ENCODE measurements at places on chromosomes 2 and 18.
A peak's percentile ranks its signal among the peaks of the same experiment; 100 is the strongest.

- DNase-seq: no peak
Observed at GRCh38 chr2:54284826-54285225, 28.8 kb upstream of the TSPYL6 start.

DNA sequence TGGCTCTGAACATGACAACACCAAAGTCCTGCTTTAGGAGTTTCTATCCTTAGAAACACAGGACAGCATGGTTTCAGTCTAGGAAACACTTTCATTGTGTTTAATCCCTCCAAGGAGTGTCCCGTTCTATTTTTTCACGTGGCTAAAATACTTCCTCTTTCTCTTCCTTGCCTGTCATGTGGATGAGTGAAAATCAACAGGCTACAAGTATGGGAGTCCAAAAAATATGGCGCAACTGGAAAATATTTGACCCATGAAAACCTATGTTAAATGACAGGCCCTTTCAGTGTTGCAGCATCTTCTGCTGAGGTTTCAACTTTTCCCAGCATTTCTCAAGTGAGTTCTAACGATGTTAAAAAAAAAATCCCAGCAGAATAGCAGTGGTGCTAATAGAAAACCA, 146.3 kb downstream of the LAMA3 start:
- DNase-seq: no peak

DNA sequence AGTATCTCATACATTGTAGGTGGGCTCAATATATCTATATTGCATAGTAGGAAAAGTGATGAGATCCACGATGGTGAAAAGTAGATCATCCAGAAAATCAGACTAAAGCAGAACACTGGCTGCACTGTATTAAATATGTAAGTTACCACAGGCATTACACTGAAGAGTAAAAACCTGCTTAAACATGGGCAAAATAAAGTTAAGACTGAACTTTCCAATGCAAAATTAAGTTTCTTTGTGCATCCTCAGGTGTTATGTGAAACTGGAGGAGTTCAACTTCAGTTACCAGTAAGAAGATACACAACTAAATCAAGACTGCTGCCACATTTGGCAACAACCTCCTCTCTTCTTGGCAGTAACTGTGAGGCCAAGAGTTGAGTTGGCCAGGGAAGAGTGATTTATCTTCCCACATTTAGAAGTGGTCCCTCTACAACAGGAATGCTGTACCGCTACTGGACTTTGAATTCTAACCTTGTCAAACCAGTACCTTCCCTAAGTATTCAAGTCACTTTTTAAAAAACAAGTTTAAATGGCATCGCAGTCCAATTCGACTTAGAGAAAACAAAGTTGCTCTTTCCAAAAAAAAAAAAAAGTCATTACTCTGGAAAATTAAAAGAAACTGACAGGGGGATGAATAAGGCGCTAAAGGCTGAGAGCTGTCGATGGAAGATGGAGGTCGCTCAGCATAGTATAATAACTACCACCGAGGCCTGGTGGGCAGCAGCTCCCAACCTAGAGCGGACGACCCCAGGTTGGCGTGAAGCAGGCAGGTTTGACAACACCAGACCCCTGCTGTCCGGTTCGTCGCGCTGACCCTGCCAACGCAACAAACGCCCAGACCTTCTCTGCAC, 1.1 kb downstream of the MAP4K3 start:
- peak; percentile 41 for DNase-seq

GRCh38 chr2:239392688-239393387, 8.0 kb downstream of the HDAC4 start:
- no peak for DNase-seq

- DNase-seq: no peak
Observed at GRCh38 chr18:70373042-70373519, 84.2 kb downstream of the SOCS6 start.

- DNase-seq: no peak
Observed at GRCh38 chr2:12787891-12788801, 71.4 kb downstream of the TRIB2 start.

GRCh38 chr2:86661333-86661732, 37.7 kb upstream of the RNF103 start:
- no peak for DNase-seq

- DNase-seq: peak; percentile 71
Observed at GRCh38 chr2:217789003-217789735, 213.6 kb downstream of the TNS1 start.

DNA sequence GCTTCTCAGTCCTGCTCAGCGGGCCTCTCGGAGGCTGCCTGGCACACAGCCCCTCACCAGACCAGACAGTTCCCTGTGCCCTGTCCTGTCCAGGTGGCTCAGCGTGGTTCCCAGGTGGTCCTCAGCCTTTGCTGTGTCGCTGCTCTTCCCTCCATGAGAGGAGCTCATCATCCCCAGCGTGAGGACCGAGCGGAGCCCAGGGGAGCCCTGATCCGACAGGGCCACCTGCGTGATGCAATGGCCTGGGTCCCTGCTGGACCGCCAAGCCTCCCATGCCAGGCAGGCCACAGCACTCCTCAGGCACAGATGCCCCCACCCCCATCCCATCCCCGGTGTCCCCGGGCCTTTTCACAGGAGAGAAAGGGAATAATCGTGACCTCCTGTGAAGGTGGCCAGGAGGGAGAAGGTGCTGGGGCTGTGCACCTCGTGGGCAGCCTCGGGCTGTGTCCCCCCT, 4.3 kb downstream of the GPC1 start:
- DNase-seq: no peak

DNA sequence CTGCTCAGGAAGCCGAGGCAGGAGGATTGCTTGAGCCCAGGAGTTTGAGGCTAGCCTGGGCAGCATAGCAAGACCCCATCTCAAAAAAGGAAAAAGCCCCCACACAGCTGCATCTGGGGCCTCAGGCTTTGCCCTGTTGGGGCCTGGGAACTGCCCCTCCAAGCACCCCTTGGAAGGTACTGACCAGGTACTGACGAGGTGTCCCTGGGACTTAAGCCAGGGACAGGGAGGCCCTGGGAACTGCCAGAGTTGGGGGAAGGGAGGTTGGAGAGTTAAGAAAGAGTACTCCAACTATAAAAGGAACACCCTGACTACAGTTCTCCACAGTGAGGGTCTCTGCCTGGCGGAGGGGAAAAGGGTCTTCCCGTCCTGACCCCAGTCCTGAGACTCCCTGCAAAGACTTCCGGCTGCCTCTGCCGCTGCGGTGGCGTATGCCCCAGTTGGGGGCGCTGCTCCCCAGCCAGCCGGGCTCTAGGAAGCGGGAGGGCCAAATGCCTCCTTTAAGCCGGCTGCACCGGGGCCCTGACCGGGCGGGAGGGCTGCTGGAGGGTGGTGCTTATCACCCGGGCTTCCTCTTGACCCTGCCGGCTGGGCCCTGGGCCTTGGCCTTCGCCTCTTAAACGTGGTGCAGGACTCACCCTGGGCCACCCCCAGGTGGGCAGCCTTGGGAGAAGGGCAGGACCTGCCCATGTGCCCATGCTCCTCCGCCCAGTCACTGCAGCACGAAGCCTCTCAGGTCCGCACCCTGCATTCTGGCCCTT, 12.8 kb downstream of the SLC30A3 start:
- no peak for DNase-seq

DNA sequence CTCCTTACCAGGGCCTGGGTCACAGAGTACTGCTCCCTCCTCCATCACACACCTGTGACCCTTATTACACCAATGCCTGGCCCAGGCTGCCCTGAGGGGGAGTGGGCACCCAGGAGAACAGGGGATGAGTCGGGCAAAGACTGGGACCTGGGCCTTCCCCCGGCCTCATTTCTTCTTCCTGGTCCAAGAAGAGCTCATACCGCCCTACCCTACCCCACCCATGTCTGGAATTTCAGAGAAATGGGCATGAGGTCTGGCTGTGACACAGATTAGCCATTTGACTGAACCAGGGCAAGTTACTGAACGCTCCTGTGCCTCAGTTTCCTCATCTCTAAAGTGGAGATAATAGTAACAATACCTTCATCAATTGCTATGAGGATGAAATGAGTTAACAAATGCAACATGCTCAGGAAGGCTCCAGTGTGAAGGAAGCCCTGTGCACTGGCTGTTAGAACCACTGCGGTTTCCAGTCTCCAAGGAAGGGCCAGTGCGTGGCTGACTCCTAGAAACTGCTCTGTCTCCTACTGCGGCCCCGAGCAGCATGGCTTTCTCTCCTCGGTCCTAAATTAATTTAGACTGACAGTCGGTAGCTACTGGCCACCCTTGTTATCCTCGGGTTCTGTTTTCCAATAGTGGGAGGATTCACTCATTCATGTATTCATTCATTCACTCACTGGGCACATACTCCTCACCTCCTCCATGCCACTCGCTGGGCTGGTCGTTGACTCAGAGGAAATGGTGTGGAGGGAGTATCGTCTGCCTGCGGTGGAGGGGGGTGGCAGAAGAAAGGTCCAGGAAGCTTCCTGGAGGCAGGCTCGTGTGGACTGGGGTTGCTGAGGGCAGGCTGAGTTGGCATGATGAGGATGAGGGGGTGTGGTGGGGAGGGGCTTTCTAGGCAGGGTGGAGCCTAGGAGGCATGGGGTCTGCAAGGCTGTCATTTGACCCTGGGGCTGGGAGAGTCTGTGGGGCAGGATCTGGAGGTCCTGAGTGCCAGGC, 175.6 kb downstream of the GLI2 start:
- no peak for DNase-seq

GRCh38 chr2:9980520-9980919, 29.0 kb downstream of the GRHL1 start:
- no peak for DNase-seq

- DNase-seq: no peak
Observed at GRCh38 chr18:62784338-62784965, 69.1 kb downstream of the PHLPP1 start.

DNA sequence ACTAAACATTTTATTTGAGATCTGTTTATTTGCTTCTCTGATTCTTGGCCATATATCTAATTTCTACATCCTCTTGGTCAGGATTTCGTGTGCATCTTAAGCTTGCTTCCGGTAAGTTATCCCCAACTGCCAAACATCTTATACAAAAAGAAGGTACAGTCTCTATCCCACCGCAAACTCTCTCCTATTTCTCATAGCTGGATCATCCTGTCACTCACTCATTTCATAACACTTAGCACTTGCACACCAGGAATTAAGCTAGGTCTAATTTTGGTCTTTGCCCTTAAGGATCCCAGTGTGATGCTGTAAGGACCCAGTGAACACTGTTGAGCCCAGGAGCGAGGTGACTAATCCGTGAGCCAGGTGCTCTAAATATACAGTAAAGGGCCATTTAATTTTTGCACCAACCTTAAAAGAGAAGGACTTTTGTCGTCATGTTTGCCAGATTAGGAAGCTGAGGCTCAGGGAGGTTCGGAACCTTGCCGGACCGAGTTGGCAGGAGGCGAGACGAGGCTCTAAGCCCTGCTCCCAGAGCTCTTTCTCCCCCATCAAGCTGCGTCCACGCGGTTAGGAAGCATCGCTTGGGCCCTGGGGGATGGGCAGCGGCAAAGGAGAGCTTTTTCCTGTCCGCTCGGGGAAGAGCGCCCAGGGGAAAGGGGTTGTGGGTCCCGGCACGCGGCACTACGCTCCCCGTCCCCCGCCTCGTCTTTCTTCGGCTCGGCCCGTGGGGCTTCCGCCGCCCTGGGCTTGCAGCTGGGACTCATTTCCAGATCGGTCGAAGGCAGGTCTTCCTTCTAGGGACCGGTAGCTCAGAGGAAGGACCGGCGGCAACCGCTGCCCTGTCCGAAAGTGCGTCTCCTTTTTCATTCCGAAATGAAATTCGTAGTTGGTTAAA, 4.1 kb upstream of the ITPRIPL1 start:
- DNase-seq: peak; percentile 34

DNA sequence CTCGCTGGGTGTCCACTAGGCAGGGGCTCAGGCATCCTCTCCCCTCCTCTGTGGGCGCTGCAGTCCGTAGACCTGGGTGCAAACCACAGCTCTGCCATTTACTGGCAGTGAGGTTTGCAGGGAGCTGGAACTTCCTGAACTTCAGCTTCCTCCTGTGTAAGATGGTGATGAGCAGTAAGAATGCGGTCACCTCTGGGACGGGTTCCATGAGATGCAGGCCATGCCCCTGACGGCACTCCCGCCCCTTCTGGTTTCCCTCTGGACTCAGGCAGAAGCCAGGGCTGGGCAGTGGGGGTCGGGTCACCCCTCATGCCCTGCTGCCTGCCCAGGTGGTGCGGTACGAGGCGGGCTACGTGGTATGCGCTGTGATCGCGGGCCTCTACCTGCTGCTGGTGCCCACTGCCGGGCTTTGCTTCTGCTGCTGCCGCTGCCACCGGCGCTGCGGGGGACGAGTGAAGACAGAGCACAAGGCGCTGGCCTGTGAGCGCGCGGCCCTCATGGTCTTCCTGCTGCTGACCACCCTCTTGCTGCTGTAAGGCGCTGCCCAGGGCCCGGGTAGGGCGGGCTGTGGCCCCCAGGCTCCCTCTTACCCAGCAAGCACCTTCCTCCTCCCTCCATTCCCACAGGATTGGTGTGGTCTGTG, 1.5 kb downstream of the PROM2 start:
- DNase-seq: no peak

DNA sequence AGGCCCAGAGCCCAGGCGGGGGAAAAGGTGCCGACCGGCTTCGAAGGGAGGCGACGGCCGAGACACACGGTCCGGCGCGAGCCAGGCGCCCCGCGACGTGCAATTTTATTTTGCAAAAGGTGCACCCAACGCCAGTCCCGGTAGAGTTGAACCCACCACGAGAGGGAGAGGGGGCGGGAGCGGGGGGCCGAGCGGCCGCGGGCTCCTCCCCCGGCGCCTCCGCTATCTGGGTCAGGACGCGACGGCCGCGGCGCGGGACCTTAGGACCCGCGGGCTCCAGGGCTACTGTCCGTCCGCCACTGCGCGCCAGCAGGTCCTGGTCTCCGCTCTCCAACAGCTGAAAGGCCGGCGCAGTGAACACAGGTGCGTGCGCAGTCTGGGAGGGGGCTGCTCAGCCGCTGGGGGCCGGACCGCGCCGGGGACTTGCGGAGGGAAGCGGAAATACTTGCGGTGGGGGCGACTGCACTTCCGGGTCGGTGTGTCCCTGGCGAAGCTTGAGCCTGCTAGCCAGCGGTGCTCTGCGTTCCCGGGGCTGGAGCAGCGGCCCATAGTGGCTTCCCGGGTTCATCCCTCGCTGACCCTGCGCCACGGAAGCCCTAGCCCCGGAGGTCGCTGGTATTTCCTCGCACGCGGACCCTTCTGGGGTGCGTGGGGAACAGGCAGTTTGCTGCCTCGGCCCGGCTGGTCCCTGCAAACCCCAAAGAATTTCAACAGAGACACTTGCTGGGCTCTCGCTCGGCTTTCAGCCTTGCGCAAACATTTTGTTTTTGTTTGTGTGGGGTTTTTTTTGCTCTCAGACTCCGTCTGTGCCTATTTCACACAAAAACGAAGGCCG, at the start of gene RMDN2:
Gene RMDN2 (plus strand): TSS at position 225 of the 835 bp plus-strand sequence. CDS start 3,991 bp downstream, outside the sequence.
- peak; percentile 83 for DNase-seq

- no peak for DNase-seq
Observed at GRCh38 chr18:44556296-44556695, 124.4 kb upstream of the SETBP1 start.

DNA sequence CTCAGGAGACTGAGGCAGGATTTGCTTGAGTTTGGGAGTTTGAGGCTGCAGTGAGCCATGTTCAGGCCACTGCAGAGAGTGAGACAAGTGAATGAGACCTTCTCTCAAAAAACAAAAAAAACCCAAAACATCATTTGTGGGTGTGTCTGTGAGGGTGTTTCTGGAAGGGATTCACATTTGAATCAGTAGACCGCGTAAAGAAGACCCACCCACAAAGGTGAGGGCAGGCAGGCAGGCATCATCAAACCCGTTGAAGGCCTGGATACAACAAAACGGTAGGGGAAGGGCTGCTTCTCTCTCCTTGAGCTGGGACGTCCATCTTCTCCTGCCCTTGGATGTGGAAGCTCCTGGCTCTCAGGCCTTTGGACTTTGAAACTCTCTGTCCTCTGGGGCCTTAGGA, 25.4 kb downstream of the CDKL4 start:
- DNase-seq: no peak
